ENCODE measurements at places on chromosomes 3 and 15.
A peak's percentile ranks its signal among the peaks of the same experiment; 100 is the strongest.

- DNase-seq: no peak
These were observed 52.3 kb upstream of the ADAMTS9 start for GRCh38 chr3:64739971-64740631.

GRCh38 chr15:71357321-71357732, 242.1 kb downstream of the THSD4 start:
- DNase-seq: no peak

- DNase-seq: no peak
These were observed 572.6 kb downstream of the FOXP1 start for GRCh38 chr3:71010726-71011455.

DNA sequence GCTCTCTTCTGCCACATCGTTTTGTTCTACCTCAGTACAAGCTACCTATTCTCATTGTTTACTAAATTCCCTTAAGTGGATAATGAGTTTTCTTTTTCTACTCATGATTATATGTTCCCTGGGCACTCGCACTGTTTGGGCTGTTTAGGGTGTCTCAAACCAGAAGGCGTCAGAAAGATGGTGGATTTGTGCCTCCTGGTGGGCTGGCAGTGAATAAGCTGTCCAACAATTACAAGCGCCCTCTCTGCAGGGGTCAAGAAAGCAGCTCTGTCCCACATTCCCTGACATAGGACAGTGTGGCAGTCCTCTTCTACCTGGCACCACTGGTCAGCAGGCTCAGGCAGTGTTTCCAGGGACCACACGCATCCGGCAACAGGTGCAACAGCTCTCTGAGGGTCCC, 173.4 kb upstream of the PPP2R3A start:
- no peak for DNase-seq

GRCh38 chr15:67107014-67107812, 41.8 kb downstream of the SMAD3 start:
- DNase-seq: no peak

GRCh38 chr3:151979906-151980305, 106.5 kb downstream of the SUCNR1 start:
- no peak for DNase-seq

DNA sequence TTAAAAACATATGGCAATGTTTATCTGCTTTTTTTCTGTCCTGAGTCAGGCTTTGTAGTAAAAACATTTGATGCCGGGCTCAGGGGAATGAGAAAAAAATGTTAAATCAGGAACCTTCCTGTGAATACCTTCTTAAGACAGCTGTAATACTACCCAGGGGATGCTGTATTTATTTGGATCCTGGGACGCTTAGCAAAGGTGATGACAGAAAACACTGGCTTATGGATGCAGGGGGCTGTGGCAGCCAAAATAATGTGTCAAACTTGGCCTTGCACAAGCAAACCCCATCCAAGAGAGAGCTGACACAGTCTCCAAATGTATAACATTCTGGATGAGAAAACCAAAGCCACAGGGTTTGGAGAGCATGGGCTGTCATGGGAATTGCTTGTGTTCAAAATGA, 438.2 kb upstream of the PROK2 start:
- DNase-seq: no peak

DNA sequence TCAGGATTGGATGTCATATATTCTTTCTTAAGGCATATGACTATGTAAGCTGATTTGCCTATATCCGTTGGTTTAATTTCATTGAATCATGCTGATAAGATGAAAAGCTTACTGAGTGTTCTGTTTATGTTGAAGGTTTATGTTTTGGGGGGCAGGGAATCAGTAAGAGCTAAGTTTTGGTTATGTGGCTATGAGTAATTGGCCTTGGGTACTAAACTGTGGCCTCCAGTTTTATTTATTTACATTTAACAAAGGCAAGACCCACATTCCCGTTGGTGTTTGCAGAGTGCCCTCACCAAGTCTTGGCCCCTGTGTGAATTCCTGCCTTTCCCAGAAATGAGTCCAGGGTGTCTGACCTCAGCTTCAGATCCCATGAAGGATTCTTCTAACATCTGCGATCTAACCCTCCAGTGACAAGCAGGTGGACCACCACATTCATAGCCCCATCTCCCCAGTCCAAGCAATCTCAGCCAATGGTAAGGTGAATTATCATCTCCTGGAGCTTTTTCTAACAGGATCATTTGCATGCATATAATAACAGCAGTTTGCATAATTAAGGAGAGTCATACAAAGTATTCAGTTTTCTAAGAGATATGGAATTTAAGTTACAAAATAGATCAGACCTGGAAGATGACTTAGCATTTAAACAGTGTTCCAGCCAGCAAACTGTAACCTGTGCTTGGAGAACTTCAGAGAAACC, 27.4 kb downstream of the GLDN start:
- DNase-seq: no peak

GRCh38 chr15:74983725-74984231, 11.6 kb upstream of the SCAMP5 start:
- no peak for DNase-seq

- DNase-seq: no peak
These were observed 407.0 kb upstream of the RGMA start for GRCh38 chr15:93495799-93496637.

DNA sequence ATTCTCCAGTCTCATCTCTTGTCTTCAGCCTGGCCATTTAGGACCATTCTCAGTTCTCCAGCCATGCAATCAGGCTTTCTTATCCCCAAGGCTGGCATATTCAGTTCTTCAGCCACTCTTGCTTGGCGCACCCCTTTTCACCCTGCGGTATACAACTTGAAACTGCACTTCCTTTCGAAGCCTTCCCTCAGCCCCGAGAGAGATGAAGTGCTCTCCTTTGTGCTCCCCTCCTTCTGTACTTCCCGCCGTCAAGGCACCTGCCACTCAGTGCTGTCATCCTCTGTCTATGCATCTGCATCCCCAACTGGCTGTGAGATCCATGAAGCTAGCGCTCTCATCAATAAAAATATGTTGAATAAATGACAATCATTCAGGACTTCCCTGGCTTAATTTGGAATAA, 45.7 kb downstream of the MORC1 start:
- no peak for DNase-seq

- no peak for DNase-seq
These were observed 68.5 kb downstream of the VPS8 start for GRCh38 chr3:184880276-184881019.

GRCh38 chr15:82105451-82106215, 59.8 kb upstream of the MEX3B start:
- DNase-seq: no peak

GRCh38 chr15:72782274-72783003, 1.1 kb downstream of the ADPGK start:
- no peak for DNase-seq

DNA sequence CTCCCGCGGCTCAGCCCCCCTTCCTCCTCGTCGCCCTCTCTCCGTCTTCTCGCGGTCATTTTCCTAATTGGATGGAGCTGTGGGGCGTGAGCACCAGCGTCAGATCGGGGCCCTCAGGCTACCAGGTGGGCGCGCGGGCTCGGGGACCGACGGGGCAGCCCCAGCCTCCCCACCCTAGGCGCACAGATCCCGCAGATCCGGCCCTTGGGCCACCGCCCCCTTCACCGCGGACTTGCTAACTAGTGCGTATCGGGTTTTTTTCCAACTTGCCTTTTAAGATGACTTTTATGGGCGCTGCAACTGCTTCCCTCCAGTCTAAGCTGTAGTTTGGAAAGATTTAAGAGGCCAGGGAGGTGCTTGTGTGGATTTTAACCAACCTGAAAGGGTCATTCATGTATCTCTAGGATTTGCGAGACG, 1.3 kb downstream of the ZNF710 start:
- no peak for DNase-seq

GRCh38 chr3:185595526-185595925, 9.4 kb downstream of the SENP2 start:
- DNase-seq: no peak

DNA sequence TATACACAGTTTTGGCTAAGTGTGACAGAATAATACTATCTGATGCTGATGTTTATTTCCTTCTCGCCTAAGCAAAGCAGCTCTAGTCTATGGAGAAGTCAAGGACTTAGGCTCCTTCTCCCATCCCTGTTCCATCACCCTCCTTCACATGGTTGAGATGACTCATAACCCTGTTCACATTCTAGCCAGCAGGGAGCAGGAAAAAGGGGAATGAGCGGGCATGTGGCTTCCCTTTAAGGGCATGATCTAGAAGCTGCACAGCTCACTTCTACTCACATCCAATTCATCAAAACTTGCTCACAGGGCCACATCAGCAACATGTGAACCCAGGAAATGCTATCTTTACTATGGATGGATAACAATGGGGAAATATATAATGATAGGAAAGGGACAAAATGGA, 40.9 kb downstream of the CBLB start:
- DNase-seq: no peak

GRCh38 chr15:79408041-79408440, 24.1 kb upstream of the MINAR1 start:
- DNase-seq: no peak

GRCh38 chr3:157274644-157275137, 114.7 kb upstream of the CCNL1 start:
- peak; percentile 37 for DNase-seq

DNA sequence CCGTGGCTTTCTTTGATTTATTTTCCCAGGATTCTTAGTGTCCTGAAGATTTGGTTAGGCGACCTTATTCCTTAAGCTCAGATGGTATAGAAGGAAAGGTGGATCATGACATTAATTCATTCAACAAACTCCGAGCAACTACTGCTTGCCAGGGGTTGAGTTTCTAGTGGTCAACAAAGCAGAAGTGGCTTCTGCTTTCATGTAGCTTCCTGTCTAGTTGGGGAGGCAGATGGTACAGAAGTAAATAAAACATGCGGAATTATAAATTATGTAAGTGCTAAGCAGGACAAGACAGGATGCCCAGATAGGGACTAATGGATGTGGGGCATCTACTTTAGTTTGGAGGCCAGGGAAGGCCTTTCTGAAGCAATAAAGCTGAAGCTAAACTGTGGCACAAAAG, 15.6 kb downstream of the EEFSEC start:
- DNase-seq: no peak

DNA sequence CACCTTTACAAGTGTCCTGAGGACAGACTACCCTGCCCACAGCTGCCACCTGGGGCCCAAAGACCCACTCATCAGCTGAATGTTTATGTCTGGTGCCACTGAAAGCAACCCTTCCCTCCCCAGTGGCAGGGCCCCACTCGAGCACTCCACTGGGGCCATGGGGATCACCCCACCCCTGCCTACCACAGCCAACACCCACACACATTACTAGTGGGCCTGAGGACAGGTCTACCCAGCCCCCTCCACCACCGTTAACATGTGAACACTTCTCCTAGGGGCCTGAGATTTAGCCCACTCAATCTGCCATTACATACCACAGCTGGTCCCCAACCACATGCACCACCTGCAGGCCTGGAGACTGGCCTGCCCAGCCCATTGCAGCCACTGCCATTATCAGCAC, 52.3 kb downstream of the ADAM10 start:
- no peak for DNase-seq

GRCh38 chr15:65006876-65007275, 17.2 kb upstream of the SPG21 start:
- no peak for DNase-seq

DNA sequence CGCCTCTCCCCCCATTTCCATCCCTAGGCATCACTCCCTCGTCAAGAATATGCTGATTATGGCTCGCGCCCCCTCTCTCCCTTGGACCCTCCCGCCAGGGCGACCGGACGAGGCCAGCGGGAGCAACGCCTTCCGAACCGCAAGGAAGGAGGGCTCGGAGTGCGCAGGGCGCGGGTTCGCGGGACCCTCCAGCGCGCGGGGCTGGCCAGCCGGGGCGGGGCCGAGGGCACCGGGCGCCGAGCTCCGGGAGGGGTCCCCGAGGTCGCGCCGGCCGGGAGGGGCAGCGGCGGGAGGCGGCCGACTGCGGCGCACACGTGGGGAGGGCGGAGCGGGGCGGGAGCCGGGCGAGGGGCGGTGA, 483 bp downstream of the EHD4 start:
- no peak for DNase-seq

GRCh38 chr15:68691705-68692104, 112.9 kb downstream of the CORO2B start:
- no peak for DNase-seq

DNA sequence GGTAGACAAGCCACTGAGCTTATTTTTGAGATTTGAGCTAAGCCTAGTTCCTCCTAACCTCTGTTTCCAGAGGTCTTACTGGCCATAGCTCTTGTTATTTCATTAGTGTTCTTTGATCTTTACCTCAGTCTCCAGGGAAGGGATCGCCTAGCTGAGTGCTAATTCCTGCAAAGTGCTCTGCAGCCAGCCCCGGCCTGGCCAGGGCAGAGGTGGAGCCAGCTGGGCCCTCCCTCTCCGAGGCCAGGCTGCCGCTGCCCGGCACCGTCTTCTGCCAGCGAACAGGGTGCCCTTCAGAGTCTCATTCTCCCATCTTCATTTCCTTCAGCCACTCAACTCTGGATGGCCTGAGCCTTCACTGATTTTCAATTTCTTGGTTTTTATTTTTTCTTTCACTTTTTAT, 19.7 kb downstream of the FAN1 start:
- peak; percentile 82 for DNase-seq

- DNase-seq: no peak
These were observed 5.0 kb downstream of the MYO5A start for GRCh38 chr15:52523647-52524046.

- no peak for DNase-seq
These were observed 39.4 kb upstream of the ATP13A3 start for GRCh38 chr3:194526164-194526563.

DNA sequence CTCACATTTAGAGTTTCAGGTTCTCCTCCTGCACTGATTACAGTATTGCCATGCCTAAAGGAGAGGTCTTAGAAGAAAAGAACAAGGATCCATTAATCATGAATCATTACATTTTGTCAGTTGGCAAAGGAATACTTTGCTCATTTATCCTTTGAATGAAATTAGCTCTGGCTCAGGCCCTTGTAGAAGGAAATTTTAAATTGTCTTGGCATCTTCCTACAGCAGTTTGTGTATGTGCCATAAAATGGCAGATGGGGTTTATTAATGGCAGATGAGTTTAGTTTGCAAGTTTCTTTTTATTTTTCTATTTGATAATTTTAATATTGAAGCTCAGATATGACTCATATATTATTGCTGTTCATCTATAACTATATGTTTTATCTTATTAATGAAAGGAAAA, 181.2 kb upstream of the EPHA3 start:
- DNase-seq: no peak

GRCh38 chr3:116316771-116317170, 128.5 kb downstream of the LSAMP start:
- no peak for DNase-seq

- no peak for DNase-seq
These were observed 8.0 kb upstream of the CCDC50 start for GRCh38 chr3:191321019-191321767.

DNA sequence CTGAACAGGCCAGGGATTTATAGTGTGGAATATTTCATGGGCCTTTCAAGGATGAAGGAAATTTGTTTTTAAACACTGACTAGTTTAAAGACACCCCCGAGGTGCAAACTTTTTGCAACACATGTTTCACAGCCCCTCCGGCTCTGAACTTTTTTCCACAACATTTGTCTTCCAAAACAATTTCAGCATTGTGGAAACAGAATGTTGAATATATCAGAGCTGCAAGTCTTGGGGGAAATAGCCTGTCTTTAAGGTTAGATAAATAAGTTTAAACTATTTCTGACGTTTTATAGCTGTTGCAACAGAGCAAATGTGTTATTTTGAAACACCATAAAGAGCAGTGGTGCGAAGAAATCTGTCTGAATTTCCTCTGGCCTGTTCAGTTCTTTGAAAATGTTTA, 229.2 kb upstream of the GOLGA6L4 start:
- no peak for DNase-seq

GRCh38 chr15:98292442-98293240, 332.1 kb downstream of the ARRDC4 start:
- DNase-seq: no peak

All from hippocampal formation (tissue), 2 donors.